ENCODE measurements at places on chromosomes 4 and X.

DNA sequence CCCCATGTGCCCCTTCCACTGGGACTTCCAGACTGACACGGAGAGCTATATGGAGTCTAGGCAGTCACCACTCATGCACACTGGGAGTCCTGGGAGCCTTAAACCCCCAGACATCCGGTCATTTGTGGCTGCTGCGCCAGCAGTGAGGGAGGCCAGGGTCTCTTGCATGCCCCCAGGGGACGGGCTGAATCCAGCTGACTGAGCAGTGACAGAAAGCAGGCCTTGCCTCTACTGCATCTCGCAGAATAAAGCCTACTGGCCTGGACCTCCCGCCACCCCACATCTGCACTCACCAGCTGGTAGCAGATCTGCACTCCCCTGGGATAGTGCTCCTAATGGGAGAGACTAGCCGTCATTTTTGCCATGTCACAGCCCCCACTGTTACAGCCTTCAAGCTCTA lies 1234.2 kb downstream of the FAM133A start:
- no peak for DNase-seq

DNA sequence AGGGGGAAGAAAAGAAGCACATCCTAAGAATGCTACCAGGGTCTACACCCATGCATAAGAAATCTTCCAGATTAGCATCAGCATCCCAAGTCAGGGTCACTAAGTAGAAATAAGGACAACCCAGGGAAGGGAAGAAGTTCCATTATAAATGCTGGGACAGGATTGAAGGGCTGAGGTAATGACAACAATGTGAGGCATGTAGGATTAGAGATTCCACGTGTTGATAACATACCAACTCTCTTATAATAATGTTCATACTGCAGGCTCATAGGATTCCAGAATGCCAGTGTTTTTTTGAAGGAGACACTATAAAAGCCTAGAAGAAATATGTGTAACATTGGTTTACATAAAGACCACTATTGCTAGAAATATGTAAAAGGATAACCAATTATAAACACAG lies 201.2 kb downstream of the MID1IP1 start:
- DNase-seq: no peak

GRCh38 chr4:184861047-184861446 lies 35.3 kb upstream of the ACSL1 start:
- no peak for DNase-seq

DNA sequence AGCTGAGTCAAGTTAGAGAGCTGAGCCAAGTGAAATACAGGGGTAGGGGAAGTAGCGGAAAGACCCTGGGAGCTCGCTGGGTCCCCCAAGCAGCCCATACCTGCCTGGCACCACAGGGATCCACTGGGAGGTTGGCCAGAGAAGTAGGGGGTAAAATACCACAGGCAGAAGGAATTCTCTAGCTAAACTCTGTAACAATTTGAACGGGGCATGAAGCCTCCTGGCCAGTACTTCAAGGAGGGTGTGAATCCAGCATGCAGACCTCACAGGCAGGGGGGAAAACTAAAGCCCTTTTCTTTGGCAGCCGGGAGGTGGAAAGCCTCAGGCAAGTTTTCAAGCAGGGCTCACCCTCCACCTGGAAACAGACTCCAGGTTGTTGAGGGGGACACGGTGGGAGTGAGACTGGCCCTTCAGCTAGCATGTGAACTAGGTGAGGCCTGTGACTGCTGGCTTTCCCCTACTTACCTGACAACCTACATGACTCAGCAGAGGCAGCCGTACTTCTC lies 3.7 kb upstream of the UGT2A1 start:
- DNase-seq: no peak

DNA sequence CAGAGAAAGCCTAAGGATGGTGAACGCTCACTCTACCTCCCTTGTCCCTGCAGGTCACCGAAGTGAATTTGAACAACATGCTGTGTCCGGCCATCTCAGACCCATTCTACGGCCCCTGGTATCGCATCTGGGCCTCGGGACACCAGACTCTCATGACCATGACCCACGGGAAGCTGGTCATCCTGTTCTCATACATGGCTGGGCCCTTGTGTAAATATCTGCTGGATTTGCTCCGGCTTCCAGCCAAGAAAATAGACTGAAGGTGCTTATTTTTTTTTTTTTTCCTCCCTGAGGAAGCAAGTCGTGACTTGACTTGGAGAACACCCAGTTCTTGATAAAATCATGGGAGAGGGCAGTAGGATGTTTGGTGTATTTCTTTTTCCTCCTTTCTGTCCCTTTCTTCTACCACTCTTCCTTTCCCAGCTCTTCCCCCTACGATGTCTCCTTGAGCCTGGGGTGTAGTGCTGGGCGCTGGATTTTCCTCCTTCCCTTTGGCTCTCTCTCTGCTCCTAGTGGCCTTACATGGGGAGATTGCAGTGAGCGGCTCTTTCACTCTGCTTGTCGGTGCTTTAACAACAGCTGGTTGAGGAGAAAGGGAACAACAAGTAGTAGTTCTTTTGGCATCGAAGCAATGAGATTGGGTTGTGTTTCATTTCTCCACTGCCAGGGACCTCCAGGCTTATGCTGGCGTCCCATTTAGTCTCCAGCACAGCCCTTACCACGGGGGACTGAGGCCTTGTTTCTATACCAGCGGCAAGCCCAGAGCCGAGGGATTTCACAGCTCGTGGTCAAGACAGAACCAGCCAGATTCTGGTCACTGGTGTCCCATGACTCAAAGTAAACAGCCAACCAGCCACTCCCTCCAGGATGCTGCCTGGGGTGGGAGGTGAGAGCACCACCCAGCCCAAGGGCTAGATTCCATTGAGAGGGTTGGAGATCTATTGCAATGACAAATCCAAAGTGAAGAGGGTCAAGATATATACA lies 144.4 kb downstream of the AMMECR1 start:
- no peak for DNase-seq

Measured in stimulated activated CD4-positive, alpha-beta T cell treated with anti-CD3 and anti-CD28 coated beads, Interleukin-2, amount 100 ng/mL, for 48 hours (primary cell).